NCI-H1436 treated with DMSO at 0.1 percent for 48 hours (cell line): ENCODE measurements at places on chromosomes 2 and 18.

- DNase-seq, result no peak
Observed at GRCh38 chr2:22957446-22957845, 427.5 kb upstream of the KLHL29 start.

DNA sequence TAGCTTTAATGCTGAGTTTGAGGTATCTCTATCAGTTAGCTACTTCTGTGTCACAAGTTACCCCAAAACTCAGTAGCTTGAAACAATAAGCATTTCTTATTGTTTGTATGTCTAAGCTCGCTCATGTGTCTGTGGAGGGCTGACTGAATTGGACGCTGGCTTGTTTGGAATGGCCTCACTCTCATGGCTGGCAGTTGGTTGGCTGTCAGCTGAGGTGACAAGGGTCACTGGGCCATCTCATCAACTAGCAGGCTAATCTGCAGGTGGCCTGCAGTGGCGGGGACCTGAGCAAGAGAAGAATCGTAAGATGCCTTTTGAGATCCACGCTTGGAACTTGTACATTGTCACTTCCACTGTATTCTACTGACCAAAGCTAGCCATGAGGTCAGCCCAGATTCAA is 13.4 kb upstream of the DLX2 start:
- DNase-seq, result no peak

DNA sequence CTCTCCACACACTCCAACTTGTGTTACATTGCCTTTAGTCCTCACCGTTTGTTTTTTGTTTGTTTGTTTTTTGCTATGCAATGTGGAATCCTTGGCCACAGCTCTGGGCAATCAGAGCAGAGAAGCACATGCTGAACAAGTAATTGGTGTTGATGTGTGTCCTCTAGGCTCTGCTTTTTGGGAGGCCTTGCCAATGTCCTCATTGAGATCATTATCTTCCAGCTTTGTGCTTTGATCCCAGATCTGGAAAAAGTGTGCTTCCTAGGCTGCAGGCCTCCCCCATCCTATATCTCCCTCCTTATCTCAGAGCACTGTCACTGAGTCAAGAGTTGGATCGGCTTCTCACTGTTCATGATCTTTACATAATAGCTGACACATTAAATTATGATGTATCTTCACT is 25.9 kb downstream of the OSR1 start:
- no peak for DNase-seq

DNA sequence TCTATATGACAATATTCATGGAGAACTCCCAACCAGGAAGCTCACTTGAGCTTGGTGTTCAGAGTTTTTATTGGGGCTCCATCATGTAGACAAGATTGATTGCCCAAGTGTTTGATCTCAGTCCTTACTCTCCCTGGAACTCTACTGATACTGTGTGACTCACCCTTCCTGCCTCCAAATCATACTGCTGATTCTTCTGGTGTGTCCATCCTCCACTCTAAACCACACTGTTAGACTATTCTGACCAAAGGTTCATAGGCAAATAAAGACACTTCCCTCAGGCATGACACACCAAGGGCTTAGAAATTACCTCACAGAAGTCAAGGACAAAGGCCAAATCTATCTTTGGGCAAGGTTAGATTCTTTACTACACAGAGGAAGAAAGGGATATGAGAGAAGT is 107.9 kb upstream of the CDH20 start:
- no peak for DNase-seq

DNA sequence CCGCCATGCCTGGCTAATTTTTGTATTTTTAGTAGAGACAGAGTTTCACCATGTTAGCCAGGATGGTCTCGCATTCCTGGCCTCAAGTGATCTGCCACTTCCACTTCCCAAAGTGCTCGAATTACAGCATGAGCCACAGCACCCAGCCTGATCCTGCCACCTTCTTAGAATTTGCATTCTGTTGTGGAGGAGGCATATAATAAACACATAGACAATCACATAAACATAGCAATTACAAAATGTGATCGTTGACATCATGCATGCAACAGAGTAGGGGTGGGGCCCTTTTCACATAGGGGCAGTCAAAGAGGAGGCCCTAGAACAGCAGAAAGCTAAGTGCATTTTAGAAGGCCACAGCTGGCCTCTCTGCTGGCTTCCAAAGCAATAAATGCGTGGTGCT is 39.9 kb upstream of the TSPYL6 start:
- no peak for DNase-seq

DNA sequence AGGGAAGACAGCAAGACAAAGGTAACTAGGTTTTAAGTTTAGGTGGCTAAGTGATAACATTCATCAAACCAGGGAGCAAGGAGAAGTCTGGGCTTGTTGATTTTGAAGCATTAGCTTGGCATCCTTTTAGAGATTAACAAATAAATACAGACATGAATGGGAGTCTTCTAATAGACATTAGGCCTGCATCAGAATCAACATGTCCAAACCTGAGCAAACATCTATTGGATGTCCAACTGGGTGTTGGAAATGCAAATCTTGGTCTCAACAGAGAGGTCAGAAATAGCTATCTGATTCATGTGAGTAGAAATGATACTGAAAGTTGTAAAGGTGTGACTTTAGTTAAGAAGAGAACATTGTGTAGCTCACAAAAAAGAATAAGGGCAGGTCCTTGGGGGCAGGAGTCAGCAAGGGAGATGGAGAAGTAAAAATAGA is 85.5 kb upstream of the RND3 start:
- no peak for DNase-seq

DNA sequence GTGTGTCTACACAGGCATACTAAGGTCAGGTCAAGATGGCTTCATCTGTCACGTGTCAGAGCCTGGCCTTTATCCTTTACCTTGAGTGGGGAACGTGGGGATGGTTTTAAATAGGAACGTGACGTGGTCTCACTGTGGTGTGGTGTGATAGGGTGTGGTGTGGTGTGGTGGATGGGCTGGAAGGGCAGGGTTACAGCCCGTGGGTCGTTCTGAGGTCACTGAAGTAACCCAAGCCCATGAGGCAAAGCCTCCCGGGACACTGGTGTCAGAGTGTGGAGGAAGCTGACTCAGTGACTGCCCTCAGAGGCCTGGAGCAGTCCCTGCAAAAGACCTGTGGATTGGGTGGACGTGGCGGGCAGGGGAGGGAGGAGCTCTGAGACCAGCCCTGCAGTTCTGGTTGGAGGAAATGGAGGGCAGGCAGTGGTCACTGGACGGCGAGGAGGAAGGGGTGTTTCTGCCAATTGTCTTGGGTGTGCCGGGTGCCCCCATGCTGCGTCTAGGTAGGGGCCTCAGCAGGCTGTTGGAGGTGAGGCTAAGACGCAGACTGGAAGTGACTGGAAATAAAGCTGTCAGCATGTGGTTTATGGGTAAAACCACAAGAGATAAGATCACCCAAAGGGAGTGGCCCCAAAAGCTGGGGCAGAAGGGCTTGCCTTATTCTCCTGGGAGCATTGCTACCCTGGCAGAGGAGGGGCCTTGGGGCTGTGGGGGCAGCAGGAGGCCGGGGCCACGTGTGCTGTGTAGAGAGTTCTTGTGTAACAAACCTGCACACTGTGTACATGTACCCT is 84.8 kb downstream of the SH3RF3 start:
- DNase-seq, result no peak

GRCh38 chr18:77069931-77070330 is 62.7 kb downstream of the MBP start:
- DNase-seq, result no peak

DNA sequence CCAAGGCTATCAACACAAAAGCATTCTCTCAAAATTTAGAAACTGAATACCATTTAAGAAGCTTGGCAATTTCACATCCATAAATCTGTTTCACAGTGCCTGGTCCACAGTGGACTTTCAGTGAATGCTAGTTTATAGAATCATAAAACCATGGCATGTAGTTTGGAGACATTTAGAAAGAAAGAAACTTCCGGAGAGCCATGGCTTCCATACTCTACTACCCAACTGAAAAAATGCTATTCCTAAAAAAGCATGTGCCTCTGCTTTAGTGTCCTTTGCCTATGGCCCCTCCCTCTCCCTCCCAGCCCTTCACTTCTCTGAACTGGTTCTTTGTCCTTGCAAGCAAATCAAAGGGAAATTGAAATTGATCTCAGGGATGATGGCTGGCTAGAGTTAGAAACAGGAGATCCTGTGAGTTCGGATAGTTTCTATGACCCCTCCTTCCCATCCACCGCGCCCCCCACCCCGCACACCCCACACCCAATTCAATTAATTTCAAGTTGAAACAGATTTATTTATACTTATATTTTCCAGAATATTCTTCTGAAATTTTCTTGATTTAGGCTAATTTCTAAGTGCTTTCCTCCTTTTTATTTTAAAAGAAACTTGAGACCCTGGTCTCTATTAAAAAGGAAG is 248.3 kb downstream of the TRIB2 start:
- no peak for DNase-seq

GRCh38 chr2:71882949-71883472 is 264.7 kb downstream of the CYP26B1 start:
- no peak for DNase-seq

GRCh38 chr2:167555098-167555720 is 666.9 kb downstream of the XIRP2 start:
- DNase-seq, result no peak

- DNase-seq, result no peak
Observed at GRCh38 chr18:6997808-6998207, 119.8 kb downstream of the LAMA1 start.

- no peak for DNase-seq
Observed at GRCh38 chr18:11520536-11520935, 88.9 kb upstream of the SLC35G4 start.

GRCh38 chr2:16785149-16785548 is 119.5 kb upstream of the CYRIA start:
- no peak for DNase-seq

DNA sequence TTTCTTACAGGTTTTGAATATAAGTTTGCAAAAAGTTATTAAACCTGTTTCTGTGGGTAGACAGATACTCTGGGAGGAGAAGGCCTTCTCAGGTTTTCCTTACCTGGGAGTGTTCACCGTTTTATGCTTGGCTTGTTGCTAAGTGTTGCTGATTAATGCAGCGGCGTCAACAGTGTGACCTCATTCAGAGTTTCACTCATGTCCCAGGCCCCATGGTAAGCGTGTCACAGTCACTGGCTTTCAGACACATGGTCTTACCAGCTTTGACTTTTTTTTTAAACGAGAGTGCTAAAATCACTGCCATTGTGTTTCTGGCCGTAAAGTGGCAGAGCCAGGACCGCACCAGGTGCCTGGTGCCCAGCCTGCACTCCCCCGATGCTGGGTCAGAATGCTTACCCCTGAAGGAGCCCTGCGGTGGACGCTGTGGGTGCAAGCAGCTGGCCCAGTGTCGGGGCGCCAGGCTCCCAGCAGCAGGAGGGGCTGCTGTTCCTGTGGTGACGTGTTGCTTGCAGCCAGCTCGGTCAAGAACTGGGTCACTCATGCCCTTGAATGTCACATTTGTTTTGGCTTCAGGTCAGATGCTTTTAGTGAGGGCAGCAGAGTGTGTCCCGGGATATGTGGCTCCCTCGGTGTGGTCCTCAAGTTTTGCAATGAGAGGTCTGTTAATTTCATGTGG is 3.5 kb downstream of the CAPN10 start:
- DNase-seq, result no peak

DNA sequence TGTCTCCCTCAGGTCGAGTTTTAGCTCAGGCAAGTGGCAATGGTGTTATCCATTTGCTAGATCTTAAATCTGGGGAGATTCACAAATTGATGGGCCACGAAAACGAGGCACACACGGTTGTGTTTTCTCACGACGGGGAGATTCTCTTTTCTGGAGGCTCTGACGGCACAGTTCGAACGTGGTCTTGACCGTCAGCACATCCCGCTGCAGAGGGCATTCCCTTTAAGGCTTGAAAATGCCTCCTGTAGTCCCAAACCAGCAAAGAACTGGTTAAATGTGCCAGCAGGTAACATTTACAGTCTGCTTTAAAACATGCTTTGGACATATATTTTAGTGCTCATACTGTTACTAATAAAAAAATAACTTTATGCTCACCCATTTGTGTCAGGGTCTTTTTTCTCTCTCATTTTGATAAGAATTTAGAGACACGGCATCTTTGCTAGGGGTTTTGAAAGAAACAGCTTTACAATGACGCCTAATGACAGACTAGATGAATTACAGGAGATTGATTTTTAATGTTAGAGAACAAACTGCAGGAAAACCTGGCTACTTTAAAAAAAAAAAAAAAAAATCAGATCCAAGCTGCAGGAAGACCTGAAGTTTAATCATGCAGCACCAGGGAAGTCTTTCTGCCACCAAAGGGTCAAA is 602 bp upstream of the VWC2L start:
- no peak for DNase-seq

DNA sequence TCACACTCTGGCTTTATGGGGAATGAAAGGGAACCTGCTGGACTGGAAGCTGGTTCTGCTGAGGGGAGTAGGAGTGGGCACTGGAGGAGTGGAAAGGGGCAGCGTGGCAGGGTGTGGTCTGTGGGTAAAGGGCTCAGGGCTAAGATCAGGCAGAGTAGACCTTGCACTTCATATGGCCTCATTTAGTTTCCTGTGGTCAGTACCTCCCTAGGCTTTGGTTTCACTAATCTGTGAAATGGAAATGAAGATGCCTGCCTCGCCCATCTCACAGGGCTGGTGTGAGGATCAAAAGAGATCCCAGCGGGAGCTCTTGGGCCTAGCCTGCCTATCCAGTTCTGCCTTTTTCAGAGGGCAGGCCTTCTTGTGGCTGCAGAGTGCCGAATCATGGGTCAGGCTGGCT is 208.7 kb downstream of the LOXHD1 start:
- no peak for DNase-seq

- DNase-seq, result no peak
Observed at GRCh38 chr2:133365117-133365516, 203.1 kb downstream of the NCKAP5 start.

DNA sequence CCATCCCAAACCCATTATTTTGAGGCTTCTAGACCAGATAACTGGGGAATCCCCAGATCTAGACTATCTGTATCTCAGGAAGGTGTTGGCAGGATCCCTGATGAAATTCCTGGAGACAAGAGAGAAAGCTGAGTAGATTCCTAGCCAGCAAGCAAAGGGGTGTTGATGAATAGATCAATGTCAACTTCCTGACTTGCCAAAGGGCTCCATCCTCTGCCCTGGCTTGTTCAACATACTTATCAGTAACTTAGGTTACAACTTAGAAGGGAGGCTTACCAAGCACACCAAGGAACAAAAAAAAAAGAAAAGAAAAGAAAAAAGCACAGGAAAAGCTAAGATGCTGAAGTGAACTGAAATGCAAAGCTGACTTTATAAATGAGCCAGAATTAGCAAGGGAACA is 53.3 kb downstream of the TNS1 start:
- DNase-seq, result no peak

DNA sequence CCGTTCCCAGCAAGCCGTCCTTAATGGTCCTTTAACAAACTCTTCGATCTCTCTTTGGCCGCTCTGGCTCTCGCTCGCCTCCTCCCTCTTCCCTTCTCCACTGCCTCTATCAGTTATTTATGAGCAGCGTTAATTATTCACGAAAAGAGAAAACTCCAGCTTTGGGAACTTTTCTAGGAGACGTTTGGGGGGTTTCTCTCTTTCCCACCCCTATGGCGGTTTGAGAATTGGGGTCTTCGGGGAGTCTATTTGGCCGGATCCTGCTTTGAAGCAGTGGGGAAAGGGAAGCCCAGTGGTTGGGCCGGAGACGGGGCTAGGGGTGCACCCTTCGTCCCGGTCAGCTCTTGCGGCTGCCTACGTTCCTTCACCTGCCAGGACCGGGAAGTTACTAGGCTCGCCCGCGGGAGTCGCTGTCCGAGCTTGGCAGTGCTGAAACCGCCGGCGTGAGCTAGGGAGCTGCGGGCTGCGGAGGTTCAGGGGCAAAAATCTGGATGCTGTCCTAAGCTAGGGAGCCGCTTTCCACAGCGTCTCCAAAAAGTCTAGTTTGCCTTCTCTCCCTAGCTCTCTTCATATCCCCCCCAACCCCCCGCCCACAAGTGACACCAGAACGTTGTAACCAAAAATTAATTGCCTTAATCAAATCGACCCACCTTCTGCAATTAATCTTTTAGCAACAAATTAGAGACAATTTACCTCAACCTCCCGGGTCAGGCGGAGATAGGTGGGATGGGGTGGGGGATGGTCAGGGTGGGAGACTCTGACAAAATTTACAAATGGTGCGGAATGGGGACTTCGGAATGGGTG is 8.9 kb upstream of the SKOR2 start:
- no peak for DNase-seq
